ENCODE measurements at places on chromosomes 4 and X. TPM values are rescaled to one million over a fixed set of nuclear protein-coding genes. Genes with fewer than 3 reads are reported as not detected.

GRCh38 chr4:48047421-48047844 lies 30.9 kb downstream of the NIPAL1 start:
- DNase-seq: no peak

GRCh38 chr4:7366180-7366945 lies 68.4 kb downstream of the PSAPL1 start:
- no peak for DNase-seq

DNA sequence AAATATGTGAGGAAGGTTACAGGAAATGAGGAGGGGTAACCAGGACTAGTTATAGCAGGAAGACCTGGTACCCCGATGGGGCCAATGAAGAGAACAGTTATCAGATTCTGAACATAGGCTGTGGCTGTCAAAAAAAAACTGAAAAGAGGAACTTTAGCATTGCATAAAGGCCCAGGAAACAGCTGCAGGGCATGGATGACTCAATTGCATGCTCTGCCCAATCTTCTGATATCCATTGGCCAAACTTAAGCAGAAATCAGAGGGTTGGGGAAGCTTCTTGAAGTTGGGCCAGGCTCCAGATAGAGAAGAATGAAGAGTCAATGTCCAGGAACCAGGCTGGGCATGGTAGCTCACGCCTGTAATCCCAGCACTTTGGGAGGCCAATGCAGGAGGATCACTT lies 1222.4 kb upstream of the PRKX start:
- DNase-seq: no peak

CT83 gene
- total RNA-seq: 0.83 TPM

- DNase-seq: no peak
These were observed 79.7 kb upstream of the GNPDA2 start for GRCh38 chr4:44806071-44806470.
